ENCODE measurements at places on chromosomes 1 and 21. TPM values are rescaled to one million over a fixed set of nuclear protein-coding genes. Genes with fewer than 3 reads are reported as not detected.

GRCh38 chr1:161121834-161122233 is 3.9 kb downstream of the NIT1 start:
- no peaks in the 10 kb centered on the region for H3K27me3 ChIP-seq
- H3K27ac ChIP-seq, result no peak overlapping the region
- H3K4me1 ChIP-seq, result peaks cover 25% of the 10 kb centered on the region
- no peak for DNase-seq
- no peak overlapping the region for H3K4me3 ChIP-seq

GRCh38 chr1:82494117-82494516 is 693.4 kb downstream of the ADGRL2 start:
- H3K27ac ChIP-seq, result no peak overlapping the region
- DNase-seq, result no peak
- H3K27me3 ChIP-seq, result no peaks in the 10 kb centered on the region
- no peak overlapping the region for H3K4me3 ChIP-seq

DNA sequence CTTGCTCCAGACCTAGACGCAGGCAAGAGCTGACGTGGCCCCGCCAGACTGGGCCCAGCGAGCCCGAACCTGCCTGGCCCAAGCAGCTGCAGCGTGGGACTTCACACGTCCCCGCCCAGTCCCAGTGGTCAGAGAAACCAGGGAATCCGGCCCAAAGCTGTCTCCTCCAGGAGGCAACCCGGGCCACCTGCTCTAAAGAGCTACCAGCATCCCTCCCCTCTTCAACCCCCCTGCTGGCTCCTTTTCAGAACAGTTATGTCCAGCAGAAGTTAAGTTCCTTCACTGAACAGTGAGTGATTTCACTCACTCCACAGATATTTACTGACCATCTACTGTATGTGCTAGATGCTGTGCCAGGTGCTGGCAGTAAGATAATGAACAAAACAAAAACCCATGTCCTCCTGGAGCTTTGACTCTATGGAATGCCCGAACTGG is 2.1 kb upstream of the EFNA1 start:
- H3K4me3 ChIP-seq, result no peak overlapping the region
- H3K27ac ChIP-seq, result no peak overlapping the region
- H3K27me3 ChIP-seq, result peaks cover 56% of the 10 kb centered on the region
- DNase-seq, result no peak

- no peaks in the 10 kb centered on the region for H3K36me3 ChIP-seq
- H3K27me3 ChIP-seq, result no peaks in the 10 kb centered on the region
- H3K4me3 ChIP-seq, result no peak overlapping the region
- H3K27ac ChIP-seq, result no peak overlapping the region
Measured at GRCh38 chr1:240823357-240823756, 211.4 kb upstream of the GREM2 start.

DNA sequence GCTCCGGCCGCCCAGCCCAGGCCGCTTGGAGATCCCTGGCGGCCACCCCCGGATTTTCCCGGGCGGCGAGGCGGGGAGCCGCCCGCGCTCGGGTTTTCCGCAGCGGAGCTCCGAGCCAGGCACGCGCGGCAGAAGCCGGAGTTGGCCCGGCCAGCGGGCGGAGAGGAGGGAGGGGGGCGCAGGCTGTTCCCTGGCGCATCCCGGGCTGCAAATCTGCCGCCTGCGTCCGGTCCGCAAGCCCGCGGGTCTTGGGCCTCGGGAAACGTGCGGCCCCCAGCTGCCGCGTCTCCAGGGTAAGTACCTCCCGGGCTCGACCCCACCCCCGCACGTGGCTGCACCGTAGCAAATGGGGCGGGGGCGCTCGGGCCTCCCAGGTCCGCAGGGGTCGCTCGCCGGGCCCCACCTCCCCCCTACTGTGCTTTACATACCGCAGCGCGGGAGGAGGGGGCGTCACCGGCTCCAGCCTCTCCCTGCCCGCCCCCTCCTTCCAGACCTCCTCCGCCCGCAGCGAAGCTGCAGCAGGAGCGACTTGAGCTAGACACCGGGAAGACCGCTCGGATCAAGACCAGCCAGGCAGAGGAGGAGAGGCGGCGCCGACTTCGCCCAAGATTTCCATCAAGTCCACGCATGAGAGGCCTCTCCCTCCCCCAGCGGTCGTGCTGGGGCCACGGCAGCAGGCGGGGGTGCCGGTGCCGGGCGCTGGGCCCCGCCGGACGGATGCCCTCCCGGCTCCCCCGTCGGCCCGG is 1.6 kb downstream of the TMEM200B start:
- H3K4me3 ChIP-seq, result no peak overlapping the region
- H3K27ac ChIP-seq, result no peak overlapping the region
- H3K36me3 ChIP-seq, result peaks cover 11% of the 10 kb centered on the region
- no peak for DNase-seq

DNA sequence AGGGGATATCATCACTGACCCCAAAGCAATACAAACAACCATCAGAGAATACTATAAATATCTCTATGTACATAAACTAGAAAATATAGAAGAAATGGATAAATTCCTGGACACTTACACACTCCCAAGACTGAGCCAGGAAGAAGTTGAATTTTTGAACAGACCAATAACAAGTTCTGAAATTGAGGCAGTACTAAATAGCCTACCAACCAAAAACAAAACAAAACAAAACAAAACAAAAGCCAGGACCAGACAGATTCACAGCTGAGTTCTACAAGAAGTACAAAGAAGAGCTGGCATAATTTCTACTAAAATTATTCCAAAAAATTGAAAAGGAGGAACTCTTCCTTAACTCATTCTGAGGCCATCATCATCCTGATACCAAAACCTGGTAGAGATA is 18.5 kb downstream of the CD84 start:
- peak overlapping the region; percentile 67 for H3K27ac ChIP-seq
- DNase-seq, result no peak
- H3K4me1 ChIP-seq, result peaks cover 59% of the 10 kb centered on the region
- H3K27me3 ChIP-seq, result no peaks in the 10 kb centered on the region
- H3K4me3 ChIP-seq, result peak overlapping the region; percentile 51

- no peaks in the 10 kb centered on the region for H3K27me3 ChIP-seq
- peaks cover 31% of the 10 kb centered on the region for H3K4me1 ChIP-seq
- peak; percentile 48 for DNase-seq
- H3K27ac ChIP-seq, result peak overlapping the region; percentile 88
- H3K4me3 ChIP-seq, result peak overlapping the region; percentile 83
- peaks cover 6% of the 10 kb centered on the region for H3K36me3 ChIP-seq
Measured at GRCh38 chr1:50959303-50959912, 659 bp downstream of the FAF1 start.

Gene COA6
- total RNA-seq, result 39.2 TPM

- H3K4me3 ChIP-seq, result no peak overlapping the region
- H3K36me3 ChIP-seq, result peaks cover 17% of the 10 kb centered on the region
- no peak for DNase-seq
- H3K4me1 ChIP-seq, result peaks cover 23% of the 10 kb centered on the region
- no peaks in the 10 kb centered on the region for H3K27me3 ChIP-seq
- no peak overlapping the region for H3K27ac ChIP-seq
Measured at GRCh38 chr1:19888112-19888511, 5.9 kb downstream of the OTUD3 start.

- DNase-seq, result no peak
- no peak overlapping the region for H3K4me3 ChIP-seq
- no peaks in the 10 kb centered on the region for H3K27me3 ChIP-seq
- H3K36me3 ChIP-seq, result no peaks in the 10 kb centered on the region
Measured at GRCh38 chr1:219858980-219859379, 69.4 kb downstream of the SLC30A10 start.

- H3K4me3 ChIP-seq, result no peak overlapping the region
- no peaks in the 10 kb centered on the region for H3K36me3 ChIP-seq
- peak; percentile 24 for DNase-seq
- no peaks in the 10 kb centered on the region for H3K4me1 ChIP-seq
- H3K27me3 ChIP-seq, result no peaks in the 10 kb centered on the region
- no peak overlapping the region for H3K27ac ChIP-seq
Measured at GRCh38 chr1:56803561-56804156, 15.5 kb downstream of the FYB2 start.

Gene SELE
- not detected for total RNA-seq

Gene OR2L13
- total RNA-seq, result not detected

Gene SH3BGR
- 1.1 TPM for total RNA-seq

GRCh38 chr1:52296345-52296744 is 69.7 kb downstream of the CC2D1B start:
- H3K27ac ChIP-seq, result no peak overlapping the region
- H3K36me3 ChIP-seq, result no peaks in the 10 kb centered on the region
- H3K27me3 ChIP-seq, result no peaks in the 10 kb centered on the region
- DNase-seq, result peak; percentile 21
- no peak overlapping the region for H3K4me3 ChIP-seq
- H3K4me1 ChIP-seq, result no peaks in the 10 kb centered on the region

Gene TLR5
- total RNA-seq, result 0.44 TPM

Gene ARL8A
- 42.0 TPM for total RNA-seq

- peaks cover 7% of the 10 kb centered on the region for H3K27me3 ChIP-seq
- no peaks in the 10 kb centered on the region for H3K4me1 ChIP-seq
- no peak overlapping the region for H3K27ac ChIP-seq
- DNase-seq, result no peak
Measured at GRCh38 chr1:94660994-94661393, 119.4 kb upstream of the F3 start.

GRCh38 chr1:187241971-187242370 is 413.2 kb downstream of the PLA2G4A start:
- no peak overlapping the region for H3K4me3 ChIP-seq
- no peaks in the 10 kb centered on the region for H3K36me3 ChIP-seq
- no peak overlapping the region for H3K27ac ChIP-seq
- no peak for DNase-seq
- no peaks in the 10 kb centered on the region for H3K4me1 ChIP-seq
- no peaks in the 10 kb centered on the region for H3K27me3 ChIP-seq

DNA sequence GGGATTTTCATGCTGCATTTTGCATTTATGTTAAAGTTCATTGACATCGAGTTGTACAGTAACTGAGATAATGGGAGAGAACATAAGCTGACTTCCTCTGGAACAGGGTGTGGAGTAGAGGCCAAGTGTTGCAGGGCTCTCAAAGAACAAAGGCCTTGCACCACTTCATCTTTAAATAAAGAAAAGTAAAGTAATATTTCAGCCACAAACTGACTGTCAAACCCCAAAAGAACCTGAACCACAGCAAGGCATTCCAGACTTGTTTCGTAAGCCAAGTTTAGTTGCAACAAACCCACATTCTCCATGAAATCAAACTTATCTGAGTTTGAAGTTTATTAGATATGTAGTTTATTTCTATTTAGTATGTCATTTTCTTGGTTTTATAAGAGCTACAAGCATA is 19.1 kb upstream of the HMGCS2 start:
- DNase-seq, result no peak
- peaks cover 25% of the 10 kb centered on the region for H3K27me3 ChIP-seq
- H3K36me3 ChIP-seq, result peaks cover under 1% of the 10 kb centered on the region
- no peak overlapping the region for H3K4me3 ChIP-seq
- no peak overlapping the region for H3K27ac ChIP-seq
- H3K4me1 ChIP-seq, result peaks cover 29% of the 10 kb centered on the region

Gene RORC
- 2.7 TPM for total RNA-seq

DNA sequence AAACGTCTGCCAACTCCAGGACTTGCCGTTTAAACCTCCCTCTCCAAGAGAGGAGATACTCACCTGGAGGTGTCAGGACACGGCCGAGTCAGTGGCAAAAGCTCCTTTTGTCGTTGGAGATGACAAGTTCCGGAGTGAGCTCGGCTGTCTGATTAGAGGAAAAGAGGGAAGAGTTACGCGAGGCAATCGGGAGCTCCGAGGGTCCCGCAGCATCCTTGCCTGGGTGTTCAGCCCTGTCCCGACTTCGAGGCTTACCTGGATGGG is 497 bp downstream of the ID3 start:
- peaks cover 20% of the 10 kb centered on the region for H3K36me3 ChIP-seq
- peaks cover 75% of the 10 kb centered on the region for H3K4me1 ChIP-seq
- peaks cover 31% of the 10 kb centered on the region for H3K27me3 ChIP-seq
- H3K27ac ChIP-seq, result peak overlapping the region; percentile 87
- H3K4me3 ChIP-seq, result peak overlapping the region; percentile 95

DNA sequence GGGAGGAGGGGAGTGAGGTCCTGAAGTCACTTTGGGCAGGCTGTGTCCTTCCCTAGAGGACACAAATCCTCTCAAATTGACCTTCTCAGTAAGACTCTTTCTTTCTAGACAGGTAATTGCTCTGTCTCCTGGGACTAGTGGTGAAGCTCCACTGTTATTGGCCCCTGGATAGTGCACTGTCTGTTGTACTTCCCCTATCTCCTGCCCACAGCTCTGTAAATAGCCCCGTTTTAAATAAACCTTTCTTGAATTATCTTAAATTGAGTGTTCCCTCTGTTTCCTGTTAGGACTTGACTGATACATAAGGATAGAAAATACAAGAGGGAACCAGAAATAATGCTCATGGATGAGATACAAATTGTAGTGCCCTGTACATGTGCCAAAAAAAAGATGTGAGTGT is 229.5 kb upstream of the USP24 start:
- no peak overlapping the region for H3K4me3 ChIP-seq
- peaks cover 9% of the 10 kb centered on the region for H3K4me1 ChIP-seq
- no peak for DNase-seq
- H3K27me3 ChIP-seq, result peaks cover 9% of the 10 kb centered on the region
- no peak overlapping the region for H3K27ac ChIP-seq

- H3K36me3 ChIP-seq, result peaks cover 28% of the 10 kb centered on the region
- peak; percentile 88 for DNase-seq
- H3K27me3 ChIP-seq, result no peaks in the 10 kb centered on the region
- peak overlapping the region; percentile 99 for H3K27ac ChIP-seq
Measured at GRCh38 chr1:2300004-2300771, 72.1 kb downstream of the SKI start.

GRCh38 chr1:230212405-230212936 is 145.4 kb downstream of the GALNT2 start:
- no peaks in the 10 kb centered on the region for H3K27me3 ChIP-seq
- peak overlapping the region; percentile 38 for H3K4me3 ChIP-seq
- H3K4me1 ChIP-seq, result peaks cover 63% of the 10 kb centered on the region
- no peak for DNase-seq
- peaks cover 6% of the 10 kb centered on the region for H3K36me3 ChIP-seq

GRCh38 chr1:160058087-160058486 is 11.9 kb downstream of the KCNJ10 start:
- H3K4me1 ChIP-seq, result no peaks in the 10 kb centered on the region
- H3K36me3 ChIP-seq, result no peaks in the 10 kb centered on the region
- DNase-seq, result no peak
- H3K4me3 ChIP-seq, result no peak overlapping the region
- H3K27ac ChIP-seq, result no peak overlapping the region
- H3K27me3 ChIP-seq, result peaks cover 37% of the 10 kb centered on the region

- H3K36me3 ChIP-seq, result no peaks in the 10 kb centered on the region
- no peaks in the 10 kb centered on the region for H3K27me3 ChIP-seq
- H3K4me1 ChIP-seq, result peaks cover 4% of the 10 kb centered on the region
- no peak overlapping the region for H3K27ac ChIP-seq
- no peak overlapping the region for H3K4me3 ChIP-seq
- DNase-seq, result peak; percentile 22
Measured at GRCh38 chr1:240946926-240947325, 335.0 kb upstream of the GREM2 start.

Gene MEX3A
- 0.05 TPM for total RNA-seq

Gene RNF186
- total RNA-seq, result not detected
